ENCODE measurements at places on chromosomes 1 and 21. TPM values are rescaled to one million over a fixed set of nuclear protein-coding genes. Genes with fewer than 3 reads are reported as not detected.

- H3K27ac ChIP-seq: no peak overlapping the region
- peaks cover 7% of the 10 kb centered on the region for H3K4me1 ChIP-seq
- no peak overlapping the region for H3K4me3 ChIP-seq
- H3K36me3 ChIP-seq: no peaks in the 10 kb centered on the region
- no peaks in the 10 kb centered on the region for H3K27me3 ChIP-seq
Measured at GRCh38 chr21:43811262-43812105, 22.1 kb downstream of the RRP1 start.

GRCh38 chr1:53388963-53389362 is 61.1 kb upstream of the LRP8 start:
- no peak overlapping the region for H3K27ac ChIP-seq
- DNase-seq: no peak
- H3K27me3 ChIP-seq: 0 out of 2 replicates have a peak, but pooled peaks cover 2% of the 10 kb centered on the region
- H3K4me3 ChIP-seq: no peak overlapping the region
- no peaks in the 10 kb centered on the region for H3K36me3 ChIP-seq

DNA sequence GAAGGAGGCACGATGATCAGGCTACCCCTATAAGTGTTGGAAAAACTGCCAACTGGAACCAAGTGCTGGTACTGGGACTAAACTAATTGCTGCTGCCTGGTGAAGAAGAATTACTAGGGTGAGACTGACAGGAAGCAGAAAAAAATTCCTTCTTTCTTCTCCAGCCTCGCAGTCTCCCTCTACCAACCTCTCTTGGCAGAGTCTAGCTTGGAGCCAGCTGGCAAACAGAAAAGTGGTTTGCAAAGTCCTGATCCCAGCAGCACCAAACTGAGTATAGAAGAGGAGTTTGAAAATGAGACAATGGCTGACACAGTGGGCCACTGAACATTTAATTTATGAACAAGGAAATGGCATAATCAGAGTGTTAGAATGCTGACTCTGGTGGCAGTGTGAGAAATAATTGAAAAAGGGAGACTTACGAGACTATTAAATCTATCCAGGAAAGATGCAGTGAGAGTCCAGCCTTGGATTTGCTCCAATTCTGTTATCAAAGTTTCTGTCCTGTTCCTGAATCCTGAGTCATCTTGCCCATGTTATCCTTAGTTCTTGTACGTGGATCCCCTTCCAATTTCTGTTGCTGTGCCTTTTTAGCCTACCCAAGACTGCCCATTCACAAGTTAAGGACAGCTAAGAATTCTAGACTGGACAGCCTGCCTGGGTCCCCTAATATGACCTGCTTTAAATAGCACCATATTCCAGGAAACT is 23.7 kb upstream of the DISP1 start:
- H3K27ac ChIP-seq: no peak overlapping the region
- no peaks in the 10 kb centered on the region for H3K4me1 ChIP-seq
- no peak overlapping the region for H3K4me3 ChIP-seq
- 0 out of 2 replicates have a peak, but pooled peaks cover 4% of the 10 kb centered on the region for H3K27me3 ChIP-seq

The GJC2 gene
- total RNA-seq: 0.58 TPM

Data from GM23338 (cell line).